NCI-H187 (cell line): ENCODE measurements at places on chromosomes 16 and 17.

- DNase-seq = no peak
These were observed 41.5 kb downstream of the KANSL1 start for GRCh38 chr17:46151762-46152161.

GRCh38 chr16:78583441-78583840 is 484.0 kb downstream of the WWOX start:
- peak; percentile 30 for DNase-seq

DNA sequence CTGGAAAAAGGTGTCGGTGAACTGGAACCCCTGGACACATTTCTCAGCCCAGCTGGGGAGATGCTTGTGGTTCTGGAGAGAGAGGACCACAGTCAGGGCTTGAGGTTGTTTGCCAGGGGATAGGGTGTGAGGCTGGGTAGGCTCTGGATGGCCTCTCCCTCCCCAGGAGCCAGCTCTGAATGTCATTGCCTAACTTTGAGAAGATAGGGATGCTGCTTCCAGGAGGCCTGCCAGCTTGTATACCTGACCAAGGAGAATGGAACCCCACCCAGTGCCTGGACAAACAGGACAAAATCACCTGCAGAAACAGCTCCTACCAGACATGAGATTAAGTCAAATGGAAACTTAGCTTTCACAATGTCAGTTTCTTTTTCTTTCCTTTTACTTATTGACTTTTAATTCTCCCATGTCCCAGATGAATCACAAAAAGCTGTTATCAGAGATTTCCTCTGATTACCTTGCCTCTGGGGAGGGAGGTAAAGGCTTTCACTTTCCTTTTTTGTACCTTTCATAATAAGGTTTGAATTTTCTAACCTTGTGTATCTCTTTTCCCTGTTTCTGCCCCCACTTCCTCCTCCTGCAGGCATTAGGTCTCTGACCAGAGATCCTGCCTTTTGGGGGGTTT is 29.8 kb upstream of the PLLP start:
- DNase-seq = no peak

DNA sequence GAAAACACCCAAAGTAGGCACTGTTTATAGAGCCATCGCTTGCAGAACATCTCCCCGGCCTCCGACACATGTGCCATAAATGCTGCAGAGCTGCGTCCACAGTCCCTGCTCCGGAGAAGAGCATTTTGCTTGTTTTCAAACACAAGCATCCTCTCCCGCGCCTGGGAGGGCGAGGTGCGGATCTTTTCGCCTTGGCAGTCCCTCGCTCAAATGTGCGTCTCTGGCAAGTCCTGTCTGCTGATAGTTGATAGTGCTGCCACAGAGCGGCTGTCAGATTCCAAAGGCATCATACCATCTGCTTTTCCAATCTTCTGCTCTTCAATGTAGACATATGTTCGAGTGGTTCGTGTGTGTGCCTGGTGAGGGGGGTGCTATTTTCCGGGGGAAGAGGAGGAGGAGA is 603.7 kb downstream of the MAF start:
- no peak for DNase-seq

DNA sequence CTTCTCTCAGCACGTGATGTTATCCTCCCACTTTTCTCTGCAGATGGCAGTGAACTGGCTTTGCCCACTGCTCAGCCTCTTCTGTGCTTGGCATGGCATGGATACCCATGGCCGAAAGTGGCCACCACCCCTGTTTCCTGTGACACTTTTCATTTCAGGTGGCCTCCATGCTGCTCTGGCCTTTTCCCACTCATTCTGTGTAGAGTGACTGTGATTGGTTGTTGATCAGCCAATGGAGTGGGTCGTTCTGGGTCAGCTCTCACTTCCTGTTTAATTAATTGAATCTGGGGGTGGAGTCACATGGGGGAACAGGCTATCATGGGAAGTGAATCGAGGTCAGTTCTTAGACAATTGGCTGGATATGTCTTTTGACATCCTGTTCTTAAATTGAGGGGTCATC is 350.1 kb upstream of the EEF2KMT start:
- no peak for DNase-seq

- peak; percentile 42 for DNase-seq
These were observed at the start of gene YBX2 for GRCh38 chr17:7294614-7295153. Gene YBX2, minus strand, starts transcription at chr17:7294639. Its CDS starts 139 bp downstream, at chr17:7294500.

DNA sequence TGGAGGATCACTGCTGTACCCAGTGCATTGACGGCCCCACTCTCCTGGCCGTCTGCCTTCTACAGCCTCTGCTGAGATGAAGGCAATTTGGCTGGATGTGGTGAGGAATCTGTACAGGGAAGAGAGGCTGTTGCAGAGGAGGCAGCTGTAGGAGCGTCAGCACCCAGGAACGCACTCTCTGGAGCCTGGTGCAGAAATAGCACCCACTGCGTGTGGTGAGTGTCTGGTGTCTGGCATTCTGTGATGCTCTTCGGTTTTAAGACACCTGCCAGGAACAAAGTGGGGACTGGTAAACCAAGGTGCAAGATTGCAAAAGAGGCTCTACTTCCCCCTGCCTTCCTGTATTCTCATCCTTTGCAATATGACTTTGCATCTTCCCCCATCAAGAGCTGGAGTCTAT is 187.5 kb upstream of the SDK2 start:
- DNase-seq = no peak

- DNase-seq = peak; percentile 36
These were observed 5.4 kb downstream of the ATPAF2 start for GRCh38 chr17:18033442-18034099.
